ENCODE measurements at places on chromosomes 13 and 19.

- no peak for DNase-seq
Observed at GRCh38 chr13:49620170-49620621, 8.1 kb upstream of the ARL11 start.

DNA sequence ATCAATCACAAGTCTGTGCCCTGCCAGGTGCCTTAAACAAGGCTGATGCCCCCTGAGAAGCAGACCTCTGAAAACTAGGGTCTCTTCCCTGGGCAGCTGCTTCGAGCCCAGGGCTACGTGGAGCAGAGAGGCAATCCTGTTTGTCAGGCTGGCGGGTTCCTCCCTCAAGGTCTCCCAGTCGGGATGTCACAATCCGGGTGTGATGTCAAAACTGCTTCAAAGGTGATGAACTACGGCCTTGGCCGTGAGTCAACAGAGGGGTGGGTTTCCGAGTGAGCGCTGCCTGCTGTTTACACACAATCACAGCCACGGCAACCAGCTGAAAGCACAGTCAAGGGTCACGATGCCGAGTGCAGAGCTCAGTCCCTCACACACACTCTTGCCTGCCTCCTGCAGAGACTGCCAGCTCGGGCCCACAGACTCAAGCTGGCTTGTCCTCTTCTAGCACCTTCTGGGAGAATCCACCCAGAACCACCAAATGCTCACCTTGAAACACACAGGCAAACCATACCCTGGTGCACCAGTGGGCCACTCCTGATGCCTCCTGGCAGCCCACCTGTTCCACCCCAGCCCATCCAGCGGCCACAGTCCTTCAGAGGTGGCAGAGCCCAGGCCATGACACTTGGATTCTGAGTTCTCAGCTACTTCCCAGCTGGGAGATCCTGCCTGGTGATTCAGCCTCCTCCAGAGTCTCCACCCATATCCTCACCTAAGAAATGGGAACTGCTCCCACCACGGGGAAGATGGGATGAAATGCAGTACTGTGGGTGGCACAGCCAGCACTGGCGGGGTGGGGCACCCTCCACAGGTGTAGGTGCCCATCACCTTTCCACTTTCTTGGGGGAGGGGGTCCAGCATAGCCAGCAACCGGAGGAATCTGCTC lies 6.8 kb downstream of the ELL start:
- DNase-seq: peak; percentile 29

DNA sequence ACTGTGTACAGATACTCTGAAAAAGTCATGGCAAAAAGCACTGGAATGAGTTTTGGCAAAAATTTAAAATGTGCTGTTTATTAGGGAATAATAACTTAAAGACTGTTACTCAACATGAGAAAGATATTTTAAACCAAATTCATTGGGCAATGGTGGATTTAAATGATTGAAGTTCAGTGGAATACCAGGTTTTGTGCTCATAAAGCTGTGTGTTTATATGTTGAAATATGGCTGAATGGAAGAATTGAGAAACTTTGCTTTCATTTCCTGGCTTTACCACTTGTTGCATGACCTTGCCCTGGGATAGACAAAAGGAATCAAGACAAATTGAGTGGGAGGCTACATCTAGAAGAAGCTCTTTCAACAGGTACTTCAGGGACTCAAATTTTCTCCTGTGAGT lies 246.4 kb downstream of the GPC5 start:
- DNase-seq: no peak

- peak; percentile 52 for DNase-seq
Observed at GRCh38 chr19:2391118-2391725, 31.2 kb downstream of the TMPRSS9 start.

DNA sequence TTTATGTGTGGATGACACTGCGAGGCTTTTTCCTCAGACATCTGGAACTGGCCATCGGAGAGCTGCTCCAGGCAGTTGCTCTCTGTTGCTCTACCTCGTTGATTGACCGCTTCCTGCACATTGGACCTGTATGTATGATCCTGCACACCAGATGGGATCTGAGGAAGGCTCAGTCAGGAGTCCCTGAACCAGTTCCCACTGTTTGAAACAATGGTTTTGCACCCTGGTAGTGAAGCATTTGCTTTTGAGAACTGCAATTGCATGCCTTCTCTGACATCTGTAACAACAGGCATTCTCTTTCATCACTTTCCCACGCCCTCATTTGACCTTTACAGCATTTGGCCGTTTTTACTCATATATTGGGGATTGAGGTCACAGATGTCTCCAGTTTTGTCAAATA lies 61.1 kb upstream of the NPAS1 start:
- no peak for DNase-seq

DNA sequence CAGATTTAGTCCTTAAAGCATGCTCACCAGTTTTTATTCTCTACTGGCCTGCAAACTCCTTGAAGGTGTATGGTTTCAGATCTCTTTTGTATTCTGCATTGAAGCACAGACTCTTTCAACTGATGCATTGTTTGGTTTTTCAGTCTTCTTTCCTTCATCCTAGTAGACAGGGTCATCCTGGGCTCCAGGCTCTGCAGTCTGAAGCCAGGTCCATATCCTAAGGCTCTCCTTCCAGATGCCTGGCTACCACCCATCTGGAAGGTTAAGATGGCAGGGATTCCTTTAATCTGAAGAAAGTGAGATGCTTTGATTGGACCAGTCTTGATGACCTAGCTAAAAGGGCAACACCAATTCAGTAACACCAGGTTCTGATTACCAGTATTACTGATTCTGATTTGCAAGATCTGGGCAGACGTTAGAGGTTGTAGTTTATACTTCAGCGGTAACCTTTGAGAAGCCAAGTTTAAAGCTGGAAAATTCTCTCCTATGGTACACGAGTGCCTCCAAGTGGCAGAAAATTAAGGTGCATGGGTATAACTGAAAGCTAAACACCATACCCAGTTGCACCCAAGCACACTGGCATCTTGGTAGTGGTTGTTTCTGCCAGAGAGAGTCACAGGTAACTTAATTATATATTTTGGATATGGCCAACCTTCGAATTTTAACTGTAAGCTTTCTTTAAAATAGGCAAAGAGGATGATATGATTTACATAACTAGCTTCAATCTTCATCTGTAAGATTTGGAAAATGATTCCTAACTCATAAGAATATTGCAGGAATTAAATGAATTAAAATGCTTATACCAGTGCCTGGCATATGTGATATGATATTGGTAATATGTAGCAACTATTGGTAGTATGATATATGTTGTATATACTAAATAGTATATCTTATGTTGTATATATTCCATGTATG lies 1651.9 kb upstream of the MIR17HG start:
- peak; percentile 60 for DNase-seq

DNA sequence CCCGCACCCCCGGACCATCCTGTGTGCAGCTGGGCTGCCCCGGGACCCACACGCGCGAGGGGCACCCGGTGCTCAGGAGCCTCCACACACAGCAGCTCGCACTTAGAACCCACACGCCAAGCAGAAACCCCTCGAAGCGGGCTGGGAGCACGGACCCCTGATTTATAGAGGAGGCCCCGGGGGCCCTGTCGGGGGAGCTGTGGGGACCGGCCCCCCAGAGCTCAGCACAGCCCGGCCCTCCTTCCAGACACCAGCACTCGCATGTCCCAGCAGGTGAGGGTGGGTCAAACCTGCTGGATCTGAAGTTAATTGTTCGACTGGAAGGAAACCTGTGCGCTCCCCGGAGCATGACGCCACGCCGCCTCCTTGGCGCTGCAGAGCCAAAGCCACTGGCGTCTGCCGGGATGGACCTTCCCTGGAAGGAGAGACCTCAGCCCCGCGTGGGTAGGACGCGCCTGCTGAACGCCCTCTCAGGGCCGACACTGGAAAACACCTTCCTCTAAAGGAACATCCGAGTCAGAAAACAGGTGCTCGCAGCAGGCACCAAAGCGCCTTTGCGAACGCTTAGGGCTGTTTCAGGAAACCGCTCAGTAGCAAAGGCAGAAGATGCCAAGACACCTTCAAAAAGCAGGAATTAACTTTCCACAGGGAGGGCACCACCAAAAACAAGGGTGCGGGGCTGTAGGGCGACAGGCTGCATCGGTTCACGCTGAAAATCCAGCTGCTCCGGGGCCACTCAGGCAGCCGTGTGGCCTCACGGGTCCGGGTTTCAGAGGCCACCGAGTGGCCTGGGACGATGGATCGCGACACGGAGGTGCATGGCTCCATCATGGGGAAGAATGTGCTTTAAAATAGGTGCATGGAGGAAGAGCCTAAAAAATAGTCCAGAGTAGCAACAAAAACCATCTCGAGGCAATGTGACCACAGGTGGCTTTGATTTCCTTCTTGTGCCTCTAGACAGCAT lies 37.8 kb upstream of the GRTP1 start:
- no peak for DNase-seq

DNA sequence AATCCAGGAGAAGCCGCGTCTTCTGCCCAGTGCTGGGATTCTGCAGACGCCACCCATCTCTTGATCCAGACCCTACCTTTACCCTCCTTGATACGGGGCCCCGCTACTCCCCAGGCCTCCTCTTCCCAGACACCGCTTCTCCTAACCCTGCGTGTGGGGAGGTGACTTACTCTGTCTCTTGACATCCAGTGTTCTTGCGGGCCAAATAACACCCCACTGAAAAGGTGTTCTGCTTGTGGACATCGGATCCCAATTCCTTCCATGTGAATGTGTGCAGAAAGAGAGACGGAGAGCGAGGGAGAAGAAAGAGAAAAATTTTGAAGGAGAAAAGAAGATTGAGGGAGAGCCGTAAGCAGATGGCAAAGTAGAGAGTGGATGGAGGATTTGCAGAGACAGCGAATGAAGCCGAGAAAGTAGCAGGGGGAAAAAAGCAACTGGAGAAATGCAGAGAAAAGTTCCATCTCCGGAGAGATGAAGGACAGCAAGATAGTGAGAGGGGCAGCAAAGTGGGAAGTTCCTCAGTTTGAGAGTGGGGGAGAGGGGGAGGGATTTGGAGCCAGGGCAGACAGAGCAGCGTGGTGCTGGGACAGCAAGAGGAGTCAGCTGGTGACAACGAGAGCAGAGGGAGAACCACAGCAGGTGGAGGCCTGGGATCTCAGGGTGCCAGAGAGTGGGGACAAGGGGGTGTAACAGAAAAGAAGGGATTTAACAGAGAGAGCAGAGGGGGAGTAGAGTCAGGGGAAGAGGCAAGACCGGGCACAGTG lies 814 bp downstream of the ZNF480 start:
- DNase-seq: no peak

DNA sequence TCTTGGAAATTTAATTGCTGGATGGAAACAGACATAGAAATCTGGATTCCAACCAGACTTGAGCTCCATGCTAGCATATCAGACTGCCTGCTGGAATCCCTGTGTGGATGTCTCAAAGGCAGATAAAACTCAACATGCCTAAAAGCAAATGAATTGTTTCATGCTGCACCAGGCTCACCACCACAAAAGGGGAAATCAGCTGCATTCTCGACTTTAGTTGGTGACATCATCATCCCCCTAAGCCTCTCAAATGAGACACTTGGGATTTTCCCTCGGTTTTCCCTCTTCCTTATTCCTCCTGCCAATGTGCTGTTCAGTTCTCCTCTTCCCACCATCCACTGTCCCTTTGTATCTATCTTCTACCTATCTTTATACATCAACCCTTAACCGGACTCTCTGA lies 134.3 kb downstream of the ZDHHC20 start:
- DNase-seq: no peak

- no peak for DNase-seq
Observed at GRCh38 chr13:46850214-46850613, 46.6 kb downstream of the HTR2A start.

GRCh38 chr19:47486900-47487299 lies 2.9 kb upstream of the KPTN start:
- no peak for DNase-seq

- DNase-seq: no peak
Observed at GRCh38 chr13:39035799-39036198, 2.1 kb downstream of the PROSER1 start.

GRCh38 chr13:42893214-42893671 lies 98.8 kb downstream of the EPSTI1 start:
- DNase-seq: peak; percentile 57

- DNase-seq: no peak
Observed at GRCh38 chr13:99297331-99297730, 9.9 kb downstream of the GPR183 start.

- peak; percentile 89 for DNase-seq
Observed at GRCh38 chr19:10502524-10503001, 593 bp downstream of the KEAP1 start.

GRCh38 chr13:85334187-85334586 lies 465.0 kb downstream of the SLITRK6 start:
- DNase-seq: no peak

DNA sequence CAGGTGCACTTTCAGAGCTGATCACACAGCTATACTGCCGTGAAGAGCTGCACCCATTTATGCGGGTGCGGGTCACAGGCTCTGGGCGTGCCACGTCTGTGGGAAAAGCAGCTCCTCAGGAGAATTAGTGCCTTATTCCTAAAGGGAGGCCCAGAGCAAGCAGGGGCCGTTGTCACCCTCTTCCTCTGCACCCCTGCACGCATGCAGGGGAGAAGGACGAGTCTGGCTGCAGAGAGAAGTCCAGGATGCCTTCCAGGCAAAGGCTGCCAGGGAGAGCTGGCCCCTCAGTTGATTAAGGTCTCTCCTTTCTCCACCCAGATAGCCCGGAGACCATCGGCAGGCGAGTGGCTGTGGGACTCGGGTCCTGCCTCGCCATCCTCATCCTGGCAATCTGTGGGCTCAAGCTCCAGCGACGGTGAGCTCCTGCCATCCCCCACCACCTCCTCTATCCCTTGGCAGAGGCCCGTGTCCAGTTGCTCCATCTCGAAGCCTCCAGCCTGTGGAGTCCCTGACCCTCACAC lies 3.1 kb upstream of the FFAR1 start:
- no peak for DNase-seq

- DNase-seq: no peak
Observed at GRCh38 chr13:27654816-27655215, 33.1 kb downstream of the POLR1D start.

GRCh38 chr13:109718726-109719125 lies 67.7 kb downstream of the IRS2 start:
- no peak for DNase-seq

DNA sequence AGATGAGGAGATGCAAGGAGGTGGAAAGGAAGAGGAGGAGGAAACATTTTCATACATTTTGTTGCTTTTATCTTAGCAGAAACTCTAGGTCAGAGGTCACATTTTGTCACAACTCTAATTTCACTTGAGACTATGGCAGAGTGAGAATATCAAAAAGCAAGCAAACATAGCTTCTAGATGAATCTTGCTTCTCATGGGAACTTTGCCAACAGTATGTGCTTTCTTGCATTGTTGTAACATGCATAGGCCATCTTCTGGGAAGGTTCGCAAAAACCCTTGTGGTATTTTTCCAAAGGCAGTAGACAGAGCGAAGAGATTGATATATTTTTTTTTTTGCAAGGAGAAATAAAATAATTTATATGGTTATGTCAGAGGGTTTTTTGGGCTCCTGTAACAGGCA lies 291.3 kb downstream of the MTUS2 start:
- DNase-seq: no peak

DNA sequence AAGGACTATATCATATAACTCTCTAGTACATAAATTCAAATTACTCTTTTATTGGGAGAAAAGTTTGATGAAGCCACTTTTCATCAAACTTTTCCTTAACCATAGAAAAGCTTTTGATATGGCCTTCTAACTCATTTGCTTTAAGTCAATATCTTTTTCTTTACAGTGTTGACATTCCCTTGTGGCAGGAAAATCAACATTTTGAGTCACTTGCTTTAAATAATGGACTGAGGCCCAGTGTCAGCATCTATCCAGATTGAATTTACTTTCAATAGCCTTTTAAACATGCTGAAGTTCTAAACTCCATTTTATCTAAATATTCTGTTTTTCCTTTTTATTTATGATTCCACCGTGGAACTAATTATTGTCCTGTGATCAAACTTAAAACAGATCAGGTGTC lies 62.7 kb downstream of the PCDH9 start:
- no peak for DNase-seq
